ENCODE measurements at places on chromosomes 7 and 10.

DNA sequence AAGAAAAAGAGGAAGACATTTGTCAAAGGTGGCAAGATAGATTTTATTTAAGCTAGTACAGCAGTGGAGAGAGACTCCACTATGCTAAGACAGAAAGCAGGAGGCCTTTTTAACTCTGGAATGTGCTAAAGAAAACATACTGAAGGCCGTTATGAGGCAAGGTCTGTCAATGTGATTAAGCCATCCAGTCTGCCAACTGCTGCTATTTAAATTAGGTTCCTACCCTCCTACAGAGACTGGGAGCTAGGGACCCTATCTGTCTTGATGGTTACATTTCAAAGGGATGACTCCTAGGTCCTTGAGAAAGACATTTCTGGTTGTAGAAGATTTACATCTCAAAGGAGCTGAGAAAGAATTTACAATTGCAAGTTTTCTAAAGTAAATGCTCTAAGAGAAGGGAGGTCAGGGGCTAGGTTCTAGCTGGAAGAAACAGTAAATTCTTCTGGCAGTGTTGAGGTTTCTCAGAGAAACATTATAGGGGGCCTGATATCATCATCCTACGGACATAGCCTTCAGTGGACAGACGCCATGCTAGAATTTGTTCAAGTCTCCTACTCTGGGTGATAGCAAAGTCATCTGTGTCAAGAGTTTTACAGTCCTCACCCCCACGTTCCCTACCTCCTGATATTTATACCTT, 211.6 kb downstream of the PHF14 start:
- DNase-seq: no peak

DNA sequence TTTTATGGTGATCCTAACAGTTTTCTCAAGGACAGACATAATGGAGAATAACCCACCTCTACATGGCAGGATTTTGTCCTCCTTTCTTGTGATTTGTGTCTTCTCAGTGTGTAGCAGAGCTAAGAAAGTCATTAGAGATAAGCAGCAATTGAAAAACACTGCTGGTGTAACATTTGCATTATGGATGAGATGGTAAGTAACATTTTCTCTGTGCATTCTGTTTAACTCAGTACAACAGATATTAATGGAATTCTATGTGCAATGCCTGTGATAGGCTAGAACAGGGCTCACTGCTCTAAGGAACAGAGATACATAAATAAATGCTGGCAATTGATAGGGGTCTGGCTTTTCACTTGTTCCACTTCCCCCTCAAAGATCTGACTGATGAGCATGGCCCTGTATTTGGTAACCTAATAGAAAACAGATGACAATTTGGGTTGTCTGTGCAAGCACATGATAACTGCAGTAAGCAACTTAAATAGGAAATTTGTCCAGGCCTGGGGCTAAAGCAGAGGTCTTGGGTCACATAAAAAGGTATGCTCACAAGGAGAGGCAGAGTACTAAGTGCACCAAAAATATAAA, 560.3 kb upstream of the POM121L12 start:
- no peak for DNase-seq

DNA sequence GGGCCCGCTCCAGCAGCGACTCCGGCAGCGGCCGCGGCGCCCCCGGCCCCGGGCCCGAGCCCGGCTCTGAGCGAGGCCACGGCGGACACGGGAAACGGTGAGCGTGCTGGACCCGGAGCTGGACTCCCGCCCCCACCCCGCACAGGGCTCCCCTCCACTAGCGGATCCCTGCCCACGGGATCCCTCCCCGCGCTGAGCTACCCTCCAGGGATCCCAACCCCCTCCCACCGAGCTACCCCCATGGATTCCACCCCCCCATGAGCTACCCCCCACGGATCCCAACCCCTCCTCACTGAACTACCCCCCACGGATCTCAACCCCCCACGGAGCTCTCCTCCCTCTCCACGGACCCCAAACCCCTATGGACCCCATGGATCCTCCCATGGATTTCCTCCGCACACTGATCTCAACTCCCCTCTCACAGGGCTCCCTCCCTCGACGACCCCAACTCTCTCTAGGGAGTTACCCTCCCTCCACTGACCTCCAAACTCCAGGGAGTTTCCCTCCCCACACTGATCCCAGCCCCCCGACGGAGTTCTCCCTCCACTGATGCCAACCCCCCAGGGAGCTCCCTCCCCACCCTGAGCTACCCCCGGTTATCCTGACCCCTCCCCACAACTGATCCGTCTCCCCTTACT, 20.6 kb upstream of the HSPB1 start:
- DNase-seq: no peak

DNA sequence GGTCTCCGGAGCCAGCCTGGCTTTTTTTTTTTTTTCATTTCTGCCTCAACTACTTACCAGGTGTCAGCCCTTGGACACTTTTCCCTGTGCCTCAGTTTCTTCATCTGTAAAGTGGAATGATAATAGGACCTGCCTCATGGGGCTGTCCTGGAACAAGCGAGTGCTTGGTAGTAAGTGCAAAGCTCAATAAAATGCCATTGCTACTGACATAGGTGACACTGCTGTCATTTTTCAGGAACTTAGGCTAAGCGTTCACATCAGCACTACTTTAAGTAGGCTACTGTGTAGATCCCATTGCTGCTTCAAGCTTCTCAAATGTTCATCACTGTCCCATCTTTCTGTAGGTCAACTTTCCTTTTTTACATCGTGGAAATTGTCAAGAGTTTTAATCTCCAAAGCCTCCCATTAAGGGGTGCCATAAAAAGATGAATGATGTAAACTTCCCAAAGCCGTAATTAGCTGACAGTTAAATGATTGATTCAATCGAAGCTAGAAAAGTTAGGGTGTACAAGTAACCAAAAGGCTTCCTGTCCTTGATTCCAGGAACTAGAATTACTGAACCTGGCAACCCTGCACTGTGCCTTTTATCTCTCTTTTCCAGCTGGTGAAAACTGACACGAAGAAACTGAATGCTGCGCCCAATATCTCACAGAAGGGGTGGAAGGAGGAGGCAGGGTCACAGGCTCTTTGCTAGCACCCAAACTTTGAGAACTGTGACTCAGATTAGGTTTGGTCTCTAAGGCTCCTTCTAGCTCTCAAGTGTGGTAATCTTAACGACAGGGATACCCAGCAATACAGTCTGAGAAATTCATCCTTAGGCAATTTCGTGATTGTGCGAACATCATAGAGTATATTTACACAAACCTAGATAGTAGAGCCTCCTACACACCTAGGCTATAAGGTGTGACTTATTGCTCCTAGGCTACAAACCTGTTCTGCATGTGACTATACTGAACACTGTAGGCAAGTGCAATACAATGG, 861 bp upstream of the USP6NL start:
- no peak for DNase-seq

DNA sequence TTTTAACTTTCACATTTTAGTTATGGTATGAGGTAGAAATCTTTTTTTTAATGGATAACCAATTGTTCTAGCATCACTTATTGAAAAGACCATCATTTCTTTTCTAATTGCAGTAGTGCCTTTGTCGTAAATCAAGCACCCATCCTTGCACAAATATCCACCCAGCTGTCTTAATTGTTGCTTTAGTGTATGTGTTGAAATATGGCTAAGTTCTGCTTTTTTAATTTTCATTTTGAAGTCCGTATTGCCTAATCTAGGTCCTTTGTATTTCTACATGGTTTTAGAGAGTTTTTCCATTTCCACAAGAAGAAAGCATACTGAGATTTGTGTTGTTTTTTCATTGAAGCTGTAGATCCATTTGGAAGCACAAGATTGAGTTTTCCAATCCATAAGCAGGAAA, 259.6 kb upstream of the SEMA3E start:
- DNase-seq: no peak

GRCh38 chr10:30436191-30436611, 2.2 kb downstream of the MAP3K8 start:
- DNase-seq: peak; percentile 43

- DNase-seq: peak; percentile 80
Observed at GRCh38 chr7:130838738-130839137, 104.7 kb upstream of the KLF14 start.

- DNase-seq: peak; percentile 37
Observed at GRCh38 chr7:149261316-149261828, 624 bp upstream of the ZNF783 start.

GRCh38 chr10:84908491-84908890, 580.1 kb downstream of the CCSER2 start:
- no peak for DNase-seq

DNA sequence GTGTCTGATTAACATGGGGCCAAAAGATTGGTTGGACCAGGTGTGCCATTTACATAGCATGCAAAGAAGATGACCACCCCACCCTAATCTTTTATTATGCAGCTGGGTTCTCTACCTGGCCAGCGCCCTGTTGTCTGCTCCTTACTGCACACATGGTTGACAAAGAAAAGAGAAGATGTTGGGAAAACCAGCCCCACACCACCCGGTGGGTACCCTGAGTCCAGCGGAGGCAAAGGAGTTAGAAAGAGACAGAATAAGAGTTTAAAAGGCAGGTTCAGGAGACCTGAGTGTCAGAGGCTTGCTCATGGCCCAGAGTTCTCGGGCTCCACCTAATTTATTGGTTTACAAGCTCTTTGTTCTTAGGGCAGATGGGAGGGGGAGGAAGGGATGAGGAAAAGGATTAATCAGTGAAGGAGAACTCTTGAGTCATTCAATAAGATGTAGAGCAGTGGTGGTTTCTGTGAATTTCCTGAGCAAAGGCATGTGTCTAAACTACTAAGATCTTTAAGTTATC, 24.1 kb upstream of the ABCA13 start:
- no peak for DNase-seq

Data from activated CD4-positive, alpha-beta T cell treated with anti-CD3 and anti-CD28 coated beads, Interleukin-2, Interleukin-6, amounts not matched to agents 100 ng/mL and 50 ng/mL, durations not matched to agents 16 hours and 8 hours (primary cell).